ENCODE measurements at places on chromosomes 2 and 18. TPM values are rescaled to one million over a fixed set of nuclear protein-coding genes. Genes with fewer than 3 reads are reported as not detected.

The MAP4K3 gene
- 32.0 TPM for total RNA-seq

The HNMT gene
- 2.7 TPM for total RNA-seq

The HRH4 gene
- total RNA-seq, result not detected

The COL4A4 gene
- 0.76 TPM for total RNA-seq

The ASPRV1 gene
- under 0.01 TPM for total RNA-seq

The RBM45 gene
- 15.2 TPM for total RNA-seq

The IHH gene
- total RNA-seq, result not detected

The CTLA4 gene
- total RNA-seq, result not detected

The CYTIP gene
- total RNA-seq, result not detected

The MOB4 gene
- 32.2 TPM for total RNA-seq

GRCh38 chr2:230158468-230158867 lies 61.3 kb downstream of the SP110 start:
- DNase-seq, result no peak

GRCh38 chr2:201813996-201814760 lies 7.8 kb downstream of the CDK15 start:
- no peak for DNase-seq

DNA sequence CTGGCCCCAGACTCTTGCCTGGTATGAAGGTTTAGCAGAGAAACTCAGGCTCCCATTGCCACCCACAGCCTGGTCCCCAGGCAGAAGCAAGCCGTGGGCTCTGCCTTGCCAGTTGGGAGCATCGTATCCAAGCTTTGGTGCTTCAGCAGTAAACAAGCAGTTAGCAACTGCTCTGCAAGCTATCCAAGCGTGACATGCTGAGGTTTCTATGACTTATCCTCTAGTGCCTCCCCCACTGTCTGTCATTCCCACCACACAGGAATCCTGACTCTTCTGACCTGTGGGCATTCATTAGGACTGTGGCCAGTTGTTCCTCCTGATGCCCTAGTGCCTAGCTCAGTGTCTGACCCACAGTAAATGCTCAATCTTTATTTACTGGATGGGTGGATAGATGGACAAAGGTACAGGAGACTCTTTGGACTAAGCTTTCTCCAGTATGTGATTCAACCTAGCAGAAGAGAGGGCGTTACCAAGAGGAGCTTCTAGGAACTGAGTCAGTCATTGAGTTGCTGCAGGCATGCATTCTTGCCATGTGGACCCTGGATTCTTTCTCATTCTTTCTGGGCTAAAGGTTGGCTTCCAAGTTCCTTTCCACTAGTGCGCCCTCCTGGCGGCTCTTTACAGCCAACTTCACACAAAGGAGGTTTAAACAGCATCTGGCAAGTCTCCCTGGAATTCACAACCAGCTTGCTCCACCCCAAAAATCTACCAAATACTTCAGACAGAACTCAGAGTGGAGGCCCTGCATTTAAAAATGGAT lies 40.6 kb upstream of the MRPL19 start:
- peak; percentile 99 for DNase-seq

DNA sequence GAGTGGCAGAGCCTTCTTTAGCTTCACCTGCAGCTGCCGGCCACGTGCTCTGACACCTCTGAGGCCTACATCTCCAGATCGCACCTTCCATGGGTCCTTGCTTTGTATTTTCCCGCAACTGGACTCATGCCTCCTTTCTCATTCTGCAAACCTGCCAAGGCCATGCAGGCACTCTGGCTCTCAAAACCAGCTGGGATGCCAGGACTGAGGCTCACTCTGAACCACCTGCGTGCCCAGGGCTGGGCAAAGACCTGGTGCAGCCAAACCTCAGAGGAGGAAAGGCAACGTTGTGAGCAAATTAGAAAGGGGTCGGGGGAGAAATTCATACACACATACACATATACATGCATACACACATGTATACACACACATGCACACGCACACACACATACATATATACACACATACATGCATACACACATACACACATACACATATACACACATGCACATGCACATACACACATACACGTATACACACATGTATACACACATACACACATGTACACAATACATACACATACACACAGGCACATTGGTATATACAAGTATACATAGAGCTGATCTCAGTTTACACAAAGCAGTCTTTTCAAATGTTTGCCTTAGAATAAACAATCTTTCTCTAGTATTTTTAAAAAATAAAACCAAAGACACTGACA lies 125.2 kb downstream of the RTP5 start:
- no peak for DNase-seq

GRCh38 chr2:238459081-238459629 lies 32.4 kb downstream of the ASB1 start:
- DNase-seq, result peak; percentile 84

- DNase-seq, result no peak
These were observed 49.9 kb downstream of the ZAP70 start for GRCh38 chr2:97763176-97763845.

- DNase-seq, result peak; percentile 47
These were observed 21.4 kb upstream of the BARD1 start for GRCh38 chr2:214830794-214831346.

DNA sequence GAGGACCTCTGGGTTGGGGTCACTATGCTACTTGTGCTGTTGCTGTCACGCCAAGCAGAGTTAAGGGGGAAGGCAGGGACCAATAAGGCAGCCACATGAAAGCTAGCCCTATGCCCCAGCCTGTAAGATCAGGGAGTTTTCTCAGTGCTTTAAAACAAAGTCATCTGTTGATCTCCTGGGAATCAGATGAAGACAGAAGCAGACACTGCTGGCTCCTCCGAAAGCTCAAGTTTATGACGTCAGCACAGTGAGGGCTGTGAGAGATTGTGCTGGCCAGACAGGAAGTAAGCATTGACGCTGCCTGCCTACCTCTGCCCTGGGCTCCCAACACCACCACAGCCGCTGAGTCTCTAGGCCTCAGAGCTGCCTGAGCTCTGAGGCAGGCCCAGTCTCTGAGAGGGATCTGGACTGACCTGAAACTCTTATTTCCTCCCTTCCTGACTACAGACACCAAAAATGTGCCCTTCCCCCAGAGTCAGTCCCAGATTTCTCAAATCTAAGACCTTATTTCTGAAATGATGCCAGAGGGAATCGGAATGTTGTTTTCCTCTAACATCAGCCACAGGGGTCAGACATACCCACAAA lies 118.1 kb upstream of the EPAS1 start:
- DNase-seq, result peak; percentile 97

DNA sequence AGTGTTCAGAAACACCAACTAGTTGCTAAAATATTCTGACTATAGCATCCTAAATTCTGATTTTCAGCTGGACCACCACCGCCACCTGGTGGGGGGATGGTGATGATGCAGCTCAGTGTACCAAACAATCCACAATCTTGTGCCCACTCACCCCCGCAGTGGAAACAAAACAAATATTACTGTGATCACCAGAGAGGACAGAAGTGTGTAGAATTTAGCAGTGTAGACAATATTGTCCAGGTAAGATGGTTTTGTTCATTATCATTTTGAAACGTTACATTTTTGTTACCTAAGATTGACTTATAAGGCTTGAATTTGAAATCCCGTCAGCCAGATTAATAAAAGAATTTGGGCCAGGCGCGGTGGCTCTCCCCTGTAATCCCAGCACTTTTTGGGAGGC lies 31.7 kb upstream of the UBXN4 start:
- peak; percentile 53 for DNase-seq

DNA sequence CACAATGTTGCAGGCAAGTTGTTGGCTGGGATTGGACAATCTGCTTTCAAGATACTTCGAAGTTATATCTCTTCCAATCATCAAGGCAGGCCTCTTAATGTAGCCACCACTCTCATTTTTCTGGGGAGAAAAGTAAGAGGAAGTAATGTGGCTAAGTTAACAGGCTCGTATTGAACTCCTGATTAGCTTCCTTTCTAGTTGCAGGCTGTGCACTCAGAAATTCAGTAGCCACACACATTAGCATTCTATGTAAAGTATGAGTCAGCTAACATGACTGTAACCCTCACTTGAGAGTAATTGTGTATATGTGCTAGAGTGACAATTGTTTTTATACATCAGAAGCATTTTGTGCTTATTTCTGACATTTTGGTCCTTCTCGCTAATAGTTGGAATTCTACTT lies 3.3 kb downstream of the TWSG1 start:
- peak; percentile 48 for DNase-seq

GRCh38 chr18:4755848-4756247 lies 300.7 kb upstream of the DLGAP1 start:
- DNase-seq, result no peak

DNA sequence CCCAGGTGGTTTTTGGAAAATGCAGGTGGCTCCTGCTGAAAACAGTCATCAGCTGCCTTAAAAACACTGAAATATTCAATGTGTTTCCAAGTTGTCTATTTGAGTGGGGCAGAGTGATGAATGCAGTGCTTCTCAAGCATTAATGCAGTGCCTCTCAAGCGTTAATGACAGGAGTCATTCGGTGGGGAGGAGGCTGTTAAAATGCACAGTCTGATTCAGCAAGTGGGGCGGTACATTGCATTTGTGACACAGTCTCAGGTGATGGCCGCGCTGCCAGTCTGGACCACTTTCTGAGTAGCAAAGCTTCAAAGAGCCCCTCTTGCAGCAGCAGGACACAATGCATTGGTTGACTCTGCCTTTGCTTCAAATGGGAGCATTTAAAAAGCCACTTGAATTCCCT lies 231.4 kb upstream of the RGPD4 start:
- DNase-seq, result no peak

DNA sequence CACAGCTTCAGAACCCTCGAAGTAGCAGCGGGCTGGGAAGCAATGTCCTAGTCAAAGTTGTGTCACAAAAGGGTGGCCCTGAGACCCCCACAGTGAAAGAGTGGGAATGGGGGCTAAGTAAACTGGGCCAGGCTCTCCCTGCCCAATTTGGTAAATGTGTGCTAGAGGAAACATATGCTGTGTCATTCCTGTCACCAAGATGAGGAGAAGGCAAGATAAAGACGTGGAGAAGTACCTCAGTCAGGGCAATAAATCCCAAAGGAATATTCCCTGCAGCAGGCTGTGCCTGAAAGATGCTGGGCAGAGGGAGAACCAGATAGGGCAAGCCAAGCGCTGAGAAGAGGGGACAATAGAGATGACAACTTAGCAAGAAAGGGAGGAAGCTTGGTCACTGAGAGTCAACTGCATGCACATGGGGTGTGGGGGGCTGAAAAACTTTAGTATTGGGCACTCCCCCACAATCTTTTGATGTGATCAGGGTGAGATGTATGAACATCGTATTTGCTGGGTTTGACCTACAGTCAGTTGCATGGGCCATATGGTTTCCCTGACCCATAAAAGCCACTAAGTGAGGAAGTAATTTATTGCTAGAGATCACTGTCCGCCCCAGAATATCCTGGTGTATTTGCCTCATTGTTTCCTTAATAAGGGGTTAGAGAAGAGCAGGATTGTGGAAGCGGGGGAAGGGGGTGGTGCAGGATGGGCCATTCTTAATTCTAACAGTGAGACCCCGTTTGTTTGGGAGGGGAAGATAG lies 49.9 kb upstream of the CXCR4 start:
- DNase-seq, result no peak

DNA sequence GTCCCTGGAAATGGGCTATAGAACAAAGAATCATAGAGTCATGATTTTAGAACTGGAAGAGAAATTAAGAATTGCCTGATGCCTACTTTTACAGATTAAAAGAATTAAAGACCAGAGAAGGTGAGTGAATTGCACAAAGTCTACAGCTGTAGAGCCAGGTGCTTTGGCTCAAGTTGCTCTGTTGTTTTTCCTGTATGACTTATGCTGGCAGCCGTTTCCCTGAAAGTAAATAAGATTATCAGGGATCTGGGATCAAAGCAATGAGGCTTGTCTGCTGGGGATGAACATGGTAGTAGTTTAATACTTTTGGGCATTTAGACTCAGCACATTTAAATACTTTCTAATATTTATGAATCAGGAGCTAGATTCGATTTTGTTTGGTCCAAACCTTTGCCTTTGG lies 166.9 kb downstream of the PRPF40A start:
- no peak for DNase-seq

GRCh38 chr18:50428531-50429206 lies 53.8 kb downstream of the SKA1 start:
- peak; percentile 7 for DNase-seq

DNA sequence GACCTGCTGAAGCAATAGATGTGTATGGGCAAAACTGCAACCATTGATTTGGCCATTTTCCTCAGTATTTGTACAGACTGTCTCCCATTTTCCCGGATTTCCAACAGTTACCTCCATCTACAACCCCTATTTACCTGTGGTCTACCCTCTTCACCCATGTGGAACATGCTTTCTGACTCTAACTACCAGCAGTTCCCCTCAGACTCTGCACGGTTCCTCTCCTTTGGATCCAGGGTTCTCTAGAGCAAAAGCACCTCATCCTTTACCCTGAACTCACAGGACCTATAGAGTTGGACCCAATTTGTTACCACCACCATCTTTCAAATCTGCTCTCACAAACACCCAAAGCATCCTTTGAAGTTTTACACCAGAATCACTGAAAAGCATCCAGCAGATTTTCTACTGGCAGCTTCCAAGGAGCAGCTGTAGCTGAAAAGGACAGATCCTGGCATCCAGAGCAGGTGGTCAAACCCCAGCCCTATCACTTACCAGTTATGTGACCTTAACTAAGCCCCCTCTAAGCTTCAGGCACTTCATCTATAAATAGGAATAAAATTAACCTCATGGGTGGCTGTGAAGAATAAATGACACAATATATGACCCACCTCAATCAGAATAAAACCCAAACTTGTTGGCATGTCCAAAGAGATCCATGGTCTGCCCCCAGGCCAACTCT lies 15.3 kb downstream of the CYTIP start:
- no peak for DNase-seq

DNA sequence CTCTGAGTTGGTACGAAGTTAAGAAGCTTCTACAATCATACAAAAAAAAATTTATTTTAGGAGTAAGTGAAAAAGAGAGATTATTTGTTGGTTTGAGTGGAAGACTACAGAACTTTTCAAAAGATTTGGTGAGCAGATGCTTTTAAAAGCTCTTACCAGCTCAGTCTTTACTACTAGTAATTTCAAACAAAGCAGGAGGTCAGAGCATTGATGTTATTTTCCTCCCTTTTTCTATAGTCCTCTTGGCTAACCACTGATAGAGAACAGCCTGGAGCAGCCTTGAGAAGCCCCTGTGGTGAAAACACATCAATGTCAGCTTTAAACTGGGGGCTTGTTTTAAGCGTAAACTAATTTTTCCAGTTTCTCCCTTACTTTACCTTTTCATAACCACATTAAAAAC lies 559.3 kb upstream of the CDH2 start:
- DNase-seq, result peak; percentile 13

DNA sequence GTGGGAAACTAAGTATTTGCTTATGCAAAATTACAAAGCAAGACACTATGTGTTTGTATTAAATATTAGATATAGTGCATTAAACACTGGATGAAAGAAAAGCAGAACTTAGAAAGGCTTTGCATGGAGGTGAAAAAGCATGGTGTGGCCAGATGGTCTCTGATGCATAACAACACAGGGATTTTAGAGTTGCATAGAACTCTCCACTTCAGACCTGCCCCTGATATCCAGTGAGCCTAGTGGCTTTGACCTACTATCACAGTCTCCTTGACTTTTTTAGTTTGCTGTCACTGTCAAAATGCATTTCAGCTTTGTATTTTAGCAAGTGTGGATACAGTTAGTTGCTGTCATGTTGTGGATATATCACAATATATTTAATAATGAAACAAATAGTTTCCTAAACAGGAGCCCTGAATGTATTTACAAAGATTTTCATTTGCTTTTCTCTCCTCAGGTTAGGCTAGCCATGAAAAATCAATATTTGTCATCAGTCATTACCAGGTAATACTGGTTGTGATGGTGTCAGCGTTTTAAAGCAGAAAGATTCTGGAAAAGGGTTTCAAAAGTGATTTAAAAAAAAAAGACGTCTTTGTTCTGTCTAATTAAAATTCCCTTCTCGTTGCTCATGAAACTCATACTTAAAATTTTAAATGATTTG lies 5.2 kb downstream of the CSRNP3 start:
- no peak for DNase-seq

GRCh38 chr18:78099979-78100588 lies 850.4 kb downstream of the GALR1 start:
- DNase-seq, result no peak

All from GM23248 (cell line).